ENCODE measurements at places on chromosomes 5 and 9.

DNA sequence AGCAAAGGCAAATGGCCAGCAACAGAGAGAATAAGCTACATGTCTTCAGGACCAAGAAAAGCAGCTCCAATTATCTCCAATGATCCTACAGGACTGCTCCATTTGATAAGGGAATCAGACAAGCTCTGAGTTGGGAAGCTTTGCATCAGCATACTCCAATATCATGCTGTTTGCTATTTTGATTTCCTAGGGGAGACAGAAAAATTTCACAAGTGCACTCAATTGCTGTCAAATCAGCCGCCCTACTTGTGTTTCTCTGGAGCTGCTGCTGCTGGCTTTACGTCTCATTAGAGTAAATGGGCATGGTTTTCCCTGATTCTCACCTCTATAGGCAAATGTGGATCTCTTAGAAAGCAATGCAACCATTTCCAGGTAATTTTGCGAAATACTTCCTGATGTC is 201.7 kb downstream of the PRELID2 start:
- DNase-seq: no peak

DNA sequence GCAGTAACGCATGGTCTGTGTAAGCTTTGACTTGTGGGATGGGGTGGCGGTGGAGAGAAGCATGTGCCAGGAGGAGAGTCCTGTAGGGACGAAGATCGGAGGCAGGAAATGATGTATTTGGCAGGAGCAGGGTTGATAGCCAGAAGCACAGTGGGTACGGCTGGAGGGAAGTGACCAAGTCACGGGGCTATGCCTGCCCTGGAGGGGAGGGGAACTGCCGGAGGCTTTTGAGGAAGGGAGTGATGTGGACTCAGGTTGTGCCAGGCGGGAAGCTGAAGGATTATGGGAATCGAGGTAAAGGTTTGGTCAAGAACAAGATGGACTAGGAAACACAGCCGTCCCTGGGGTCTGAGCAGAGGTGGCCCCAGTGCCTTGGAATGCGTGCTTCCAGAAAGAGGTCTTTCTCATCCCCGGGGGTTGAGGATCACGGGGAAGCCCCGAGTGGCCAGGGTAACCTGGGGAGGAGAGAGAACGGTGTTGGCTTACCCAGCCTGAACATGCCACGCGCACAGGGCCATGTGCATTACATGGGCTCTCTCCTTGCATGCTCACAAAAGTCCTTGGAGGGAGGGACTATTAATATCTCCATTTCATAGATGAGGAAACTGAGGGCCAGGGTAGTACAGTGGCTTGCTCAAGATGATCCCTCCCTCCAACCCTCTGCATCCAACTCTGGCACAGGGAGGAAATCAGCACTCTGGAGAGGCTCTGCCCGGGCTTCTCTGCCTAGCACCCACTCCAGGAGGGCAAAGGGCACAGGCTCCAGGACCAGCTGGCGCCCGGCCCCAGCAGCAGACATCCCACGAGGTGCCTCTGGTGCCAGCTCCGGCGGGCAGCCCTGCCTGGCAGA is 253.8 kb downstream of the PBX3 start:
- DNase-seq: no peak

GRCh38 chr5:114377946-114378345 is 16.1 kb downstream of the KCNN2 start:
- DNase-seq: no peak

DNA sequence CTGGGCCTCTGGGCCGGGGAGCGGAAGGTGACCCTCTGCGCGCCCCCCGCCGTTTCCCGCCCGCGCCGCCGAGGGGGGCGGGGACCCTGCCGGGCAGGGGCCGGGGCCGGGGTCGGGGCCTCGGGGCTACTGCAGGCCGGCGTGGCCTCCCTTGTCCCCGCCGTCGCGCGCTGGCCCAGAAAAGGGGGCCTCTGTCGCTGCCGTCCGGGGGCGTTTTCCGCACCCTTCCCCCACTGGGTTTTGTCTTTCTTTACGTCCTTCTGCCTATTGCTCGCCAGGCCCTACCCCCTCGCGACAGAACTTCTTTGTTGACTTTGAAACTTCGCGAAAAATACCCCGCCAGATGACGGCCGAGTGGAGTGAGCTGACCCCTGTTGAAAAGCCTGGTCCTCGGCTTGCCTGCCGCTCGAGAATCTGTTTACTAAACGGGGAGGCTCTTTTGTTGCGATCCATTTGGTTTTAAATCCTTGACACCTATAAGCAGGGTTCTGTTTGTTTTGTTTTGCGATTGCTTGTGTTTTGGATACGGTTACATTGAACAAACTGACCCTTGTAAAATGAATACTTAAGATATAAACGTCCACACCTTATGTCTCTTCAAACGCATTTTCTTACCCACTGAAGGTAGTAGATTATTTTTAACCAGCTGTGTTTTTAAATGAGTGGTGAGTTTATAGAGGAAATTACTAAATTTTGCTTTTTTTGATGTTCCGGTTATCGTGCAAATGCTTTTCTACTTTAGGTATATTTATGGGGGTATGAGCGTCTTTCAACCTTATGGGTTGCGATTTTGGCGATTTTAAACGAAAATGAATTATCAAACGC is 765 bp downstream of the MARCHF6 start:
- peak; percentile 23 for DNase-seq

- no peak for DNase-seq
These were observed 35.0 kb downstream of the MTX3 start for GRCh38 chr5:79955941-79956670.

GRCh38 chr9:124502711-124503702 is 4.2 kb downstream of the NR5A1 start:
- DNase-seq: no peak

GRCh38 chr5:166285361-166285760 is 2006.1 kb upstream of the WWC1 start:
- DNase-seq: no peak

DNA sequence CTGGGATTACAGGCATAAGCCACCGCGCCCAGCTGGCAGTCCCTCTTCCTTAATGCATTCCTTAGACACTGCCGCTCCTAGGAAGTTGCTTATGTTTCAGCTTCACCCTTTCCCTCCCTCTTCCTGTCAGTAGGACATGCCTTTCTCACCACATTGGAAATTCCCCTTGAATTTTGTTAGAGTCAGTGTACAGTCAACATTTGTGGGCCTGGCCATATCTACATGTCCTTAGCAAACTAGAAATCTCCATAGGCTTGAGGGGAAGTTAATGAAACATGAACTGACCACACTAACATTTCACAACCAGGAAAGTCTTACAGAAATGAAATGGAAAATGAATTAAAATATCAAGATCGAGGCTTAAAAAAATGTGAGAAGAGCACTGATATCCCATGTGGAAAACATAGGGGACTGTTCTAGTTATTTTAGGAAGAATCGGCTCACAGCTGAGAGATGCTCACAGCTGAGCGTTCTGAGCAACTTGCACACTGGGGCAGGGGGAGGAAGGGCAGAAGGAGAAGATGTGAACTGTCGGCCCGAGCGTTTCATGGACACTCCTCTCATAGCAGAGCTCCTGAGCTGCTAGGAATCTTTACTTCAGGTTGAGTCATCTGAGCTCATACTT is 21.1 kb upstream of the LVRN start:
- no peak for DNase-seq

GRCh38 chr9:96859461-96860198 is 5.3 kb upstream of the ZNF782 start:
- no peak for DNase-seq

- DNase-seq: no peak
These were observed 78.6 kb upstream of the SLC28A3 start for GRCh38 chr9:84419031-84419602.

GRCh38 chr5:144192661-144193060 is 22.0 kb downstream of the KCTD16 start:
- no peak for DNase-seq

DNA sequence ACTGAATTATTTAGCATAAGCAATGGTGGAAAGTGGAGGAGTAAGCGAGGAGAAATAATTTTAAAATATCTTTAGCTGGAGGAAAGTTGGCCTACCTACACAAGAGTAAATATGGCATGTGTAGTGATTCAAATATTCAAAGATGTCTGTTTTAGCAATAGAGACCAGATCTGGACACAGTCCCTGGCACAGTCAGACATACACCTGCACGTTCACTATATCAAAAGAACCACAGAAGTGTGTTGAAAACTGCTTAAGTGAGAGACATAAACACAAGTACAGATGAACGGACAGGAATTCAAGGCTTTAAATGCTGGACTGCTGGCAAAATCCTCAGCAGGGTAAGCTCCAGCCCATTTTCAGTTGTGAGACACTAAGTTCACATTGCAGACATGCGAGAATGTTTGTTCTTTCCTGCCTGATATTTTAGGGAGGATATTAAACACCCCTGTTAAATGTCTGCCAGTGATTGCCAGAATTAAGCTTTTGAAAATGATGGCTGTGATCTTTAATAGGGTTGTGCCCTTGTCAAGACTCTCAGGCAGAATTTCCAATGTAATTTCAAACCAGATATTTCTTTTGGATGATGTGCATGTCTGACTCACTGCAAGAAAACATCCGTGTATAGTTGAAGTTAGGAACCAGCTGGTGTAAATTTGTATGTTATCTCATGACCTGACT is 810.6 kb downstream of the TLE4 start:
- DNase-seq: no peak
